ENCODE measurements at places on chromosomes 5 and 9.

GRCh38 chr9:137034039-137034708, 2.3 kb upstream of the FUT7 start:
- H3K4me1 ChIP-seq: peaks cover 15% of the 10 kb centered on the region
- no peak overlapping the region for H3K27ac ChIP-seq
- DNase-seq: no peak
- H3K27me3 ChIP-seq: peaks cover 9% of the 10 kb centered on the region
- H3K36me3 ChIP-seq: no peaks in the 10 kb centered on the region

DNA sequence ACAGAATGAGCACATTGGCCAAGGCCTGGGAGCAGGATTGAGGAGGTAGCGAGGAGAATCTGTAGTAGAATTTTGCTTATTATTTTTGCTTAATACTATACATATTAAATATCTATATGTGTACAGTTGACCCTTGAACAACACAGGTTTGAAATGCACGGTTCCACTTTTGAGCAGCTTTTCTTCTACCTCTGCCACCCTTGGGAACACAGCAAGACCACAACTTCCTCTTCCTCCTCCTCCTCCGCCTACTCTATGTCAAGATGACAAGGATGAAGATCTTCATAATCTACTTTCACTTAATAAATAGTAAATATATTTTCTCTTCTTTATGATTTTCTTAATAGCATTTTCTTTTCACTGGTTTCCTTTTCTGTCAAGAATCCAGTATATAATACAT, 541.4 kb downstream of the KCTD16 start:
- no peaks in the 10 kb centered on the region for H3K36me3 ChIP-seq
- no peaks in the 10 kb centered on the region for H3K27me3 ChIP-seq
- peak overlapping the region; percentile 81 for H3K27ac ChIP-seq
- H3K4me3 ChIP-seq: no peak overlapping the region

DNA sequence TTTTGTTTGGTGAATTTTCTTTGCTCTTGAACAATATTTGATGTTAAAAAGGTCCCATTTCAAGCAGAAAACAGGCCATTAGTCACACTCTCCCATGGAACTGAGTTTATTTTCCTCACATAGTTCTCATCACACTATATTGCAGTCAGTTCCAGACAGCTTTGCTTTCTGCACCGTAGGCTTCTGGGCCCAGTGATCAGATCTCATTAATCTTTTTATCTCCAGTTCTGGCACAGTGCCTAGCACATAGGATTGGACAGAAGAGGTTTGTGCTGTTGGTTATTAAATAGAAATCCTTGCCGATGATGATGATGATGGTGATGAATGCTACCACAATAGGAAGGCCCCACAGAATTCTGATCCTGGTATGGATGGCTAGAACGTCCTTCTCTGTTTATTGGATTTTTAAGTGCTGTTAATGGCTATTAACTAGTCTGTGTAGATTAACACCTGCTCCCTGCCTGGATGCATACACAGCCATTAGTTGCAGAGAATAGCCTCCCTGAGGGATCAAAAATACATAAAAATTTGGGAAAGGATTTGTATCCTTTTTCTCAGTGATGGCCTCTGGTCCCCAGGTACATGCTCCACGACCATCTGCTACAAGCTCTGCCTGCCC, 52.0 kb upstream of the NTRK2 start:
- no peak for DNase-seq
- H3K36me3 ChIP-seq: no peaks in the 10 kb centered on the region
- no peaks in the 10 kb centered on the region for H3K27me3 ChIP-seq
- H3K27ac ChIP-seq: no peak overlapping the region
- no peaks in the 10 kb centered on the region for H3K4me1 ChIP-seq

DNA sequence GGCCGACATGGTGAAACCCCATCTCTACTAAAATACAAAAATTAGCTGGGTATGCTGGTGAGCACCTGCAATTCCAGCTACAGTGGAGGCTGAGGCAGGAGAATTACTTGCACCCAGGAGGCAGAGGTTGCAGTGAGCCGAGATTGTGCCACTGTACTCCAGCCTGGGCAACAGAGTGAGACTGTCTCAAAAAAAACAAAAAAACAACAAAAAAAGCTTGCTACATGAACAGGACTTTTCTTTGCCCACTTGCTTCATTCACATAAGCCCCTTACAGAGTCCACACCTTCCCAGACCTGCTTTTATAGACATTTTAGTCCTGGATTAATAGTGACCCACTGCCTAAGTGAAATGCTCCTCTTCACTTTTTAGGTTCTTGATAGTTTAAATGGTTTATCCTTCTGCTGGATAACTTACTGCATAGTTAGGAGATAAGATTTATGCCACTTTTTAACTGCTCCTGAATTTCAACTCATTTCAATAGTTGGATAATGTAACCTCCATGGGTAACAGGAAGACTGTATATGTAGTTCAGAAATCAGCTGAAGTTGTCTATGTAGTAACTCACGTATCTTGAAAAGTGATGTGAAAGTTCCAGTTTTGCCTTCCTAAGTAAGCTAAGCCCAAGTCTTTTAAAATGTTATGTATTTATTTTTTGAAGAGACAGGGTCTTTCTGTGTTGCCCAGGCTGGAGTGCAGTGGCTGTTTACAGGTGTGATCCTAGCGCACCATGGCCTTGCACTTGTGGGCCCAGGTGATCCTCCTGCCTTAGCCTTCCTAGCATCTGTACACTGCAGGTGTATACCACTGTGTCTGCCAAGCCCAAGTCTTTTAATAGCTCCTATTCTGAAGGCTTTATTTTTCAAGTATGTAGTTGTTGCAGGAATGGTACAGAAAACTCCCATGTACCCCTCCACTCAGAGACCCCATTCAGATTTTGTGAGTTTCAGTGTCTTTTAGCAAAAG, 19.7 kb downstream of the SUB1 start:
- peaks cover 51% of the 10 kb centered on the region for H3K36me3 ChIP-seq
- no peaks in the 10 kb centered on the region for H3K27me3 ChIP-seq
- no peak overlapping the region for H3K27ac ChIP-seq
- no peak overlapping the region for H3K4me3 ChIP-seq
- no peak for DNase-seq

- no peak overlapping the region for H3K27ac ChIP-seq
- no peaks in the 10 kb centered on the region for H3K36me3 ChIP-seq
- peaks cover 9% of the 10 kb centered on the region for H3K27me3 ChIP-seq
- no peaks in the 10 kb centered on the region for H3K4me1 ChIP-seq
Observed at GRCh38 chr9:134625361-134626068, 16.1 kb upstream of the COL5A1 start.

GRCh38 chr5:122653087-122654017, 121.5 kb upstream of the SNX2 start:
- H3K36me3 ChIP-seq: no peaks in the 10 kb centered on the region
- no peaks in the 10 kb centered on the region for H3K4me1 ChIP-seq
- DNase-seq: no peak
- no peak overlapping the region for H3K27ac ChIP-seq
- no peaks in the 10 kb centered on the region for H3K27me3 ChIP-seq
- no peak overlapping the region for H3K4me3 ChIP-seq

GRCh38 chr5:54883374-54884194, 101.8 kb downstream of the ESM1 start:
- no peak overlapping the region for H3K4me3 ChIP-seq
- H3K4me1 ChIP-seq: no peaks in the 10 kb centered on the region
- no peaks in the 10 kb centered on the region for H3K27me3 ChIP-seq
- no peak overlapping the region for H3K27ac ChIP-seq
- DNase-seq: no peak
- H3K36me3 ChIP-seq: no peaks in the 10 kb centered on the region

GRCh38 chr9:4464911-4465513, 25.3 kb upstream of the SLC1A1 start:
- DNase-seq: no peak
- no peak overlapping the region for H3K4me3 ChIP-seq
- H3K36me3 ChIP-seq: no peaks in the 10 kb centered on the region
- H3K4me1 ChIP-seq: no peaks in the 10 kb centered on the region
